ENCODE measurements at places on chromosomes 1 and 21.

- H3K4me1 ChIP-seq = no peaks in the 10 kb centered on the region
- H3K4me3 ChIP-seq = no peak overlapping the region
- H3K36me3 ChIP-seq = no peaks in the 10 kb centered on the region
- peak overlapping the region; percentile 6 for H3K27ac ChIP-seq
- DNase-seq = no peak
These were observed 1.5 kb downstream of the SPATC1L start for GRCh38 chr21:46182548-46183336.

DNA sequence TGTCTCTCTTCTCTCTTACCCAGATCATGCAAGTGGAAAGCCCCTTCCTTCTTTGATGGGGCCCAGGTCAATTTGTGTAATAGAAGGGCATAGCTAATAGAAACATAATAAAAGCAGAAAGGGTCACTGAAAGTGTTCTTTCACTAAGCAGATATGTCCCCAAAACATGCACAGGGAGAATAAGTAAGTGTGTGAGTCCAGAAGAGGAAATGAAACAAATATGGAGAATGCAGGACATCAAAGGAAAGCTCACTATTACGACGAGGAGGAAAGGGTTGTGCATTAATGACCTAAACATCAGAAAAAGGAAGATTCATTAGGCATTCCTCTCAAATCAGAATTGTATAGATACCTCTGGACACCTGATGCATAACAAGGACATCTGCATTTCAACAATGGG, 81.4 kb upstream of the SMYD2 start:
- H3K27ac ChIP-seq = no peak overlapping the region
- H3K36me3 ChIP-seq = no peaks in the 10 kb centered on the region
- H3K4me1 ChIP-seq = no peaks in the 10 kb centered on the region

DNA sequence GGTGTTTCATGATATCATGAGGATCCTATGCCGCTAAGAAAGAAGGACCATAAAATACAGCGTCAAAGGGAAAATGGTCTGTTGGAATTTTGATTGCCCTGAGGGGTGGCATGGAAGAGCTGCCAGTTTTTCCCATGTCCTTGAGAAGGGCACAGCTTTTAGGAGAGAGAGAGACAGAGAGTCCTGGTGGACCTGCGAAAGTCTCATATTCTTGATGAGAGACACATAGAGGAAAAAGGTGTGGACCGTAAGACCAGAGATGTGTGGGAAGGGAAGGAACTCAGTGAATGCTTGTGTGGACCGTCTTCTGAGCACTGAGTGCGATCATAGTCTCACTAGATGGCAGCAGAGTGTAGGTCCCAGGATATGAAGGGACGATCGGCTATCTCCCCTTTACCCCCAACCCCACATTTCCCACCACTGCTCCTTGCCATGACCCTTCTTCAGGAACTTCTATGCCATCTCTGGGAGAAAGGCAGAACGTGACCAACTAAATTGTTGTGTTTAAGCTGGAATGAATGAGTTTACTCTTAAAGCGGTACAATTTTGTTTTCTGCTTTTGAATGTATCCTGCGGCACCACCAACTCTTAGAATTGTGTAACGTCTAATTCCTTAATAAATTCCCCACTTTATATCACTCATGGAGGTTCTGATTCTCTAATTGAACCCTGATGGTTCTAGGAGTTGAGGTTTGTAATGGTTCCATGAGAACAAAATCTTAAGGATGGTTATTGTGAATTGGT, 117.7 kb downstream of the CTH start:
- peak overlapping the region; percentile 49 for H3K27ac ChIP-seq
- DNase-seq = peak; percentile 30
- H3K36me3 ChIP-seq = no peaks in the 10 kb centered on the region

GRCh38 chr1:89753761-89754160, 67.1 kb upstream of the LRRC8D start:
- no peak overlapping the region for H3K4me3 ChIP-seq
- no peaks in the 10 kb centered on the region for H3K4me1 ChIP-seq
- H3K36me3 ChIP-seq = no peaks in the 10 kb centered on the region

DNA sequence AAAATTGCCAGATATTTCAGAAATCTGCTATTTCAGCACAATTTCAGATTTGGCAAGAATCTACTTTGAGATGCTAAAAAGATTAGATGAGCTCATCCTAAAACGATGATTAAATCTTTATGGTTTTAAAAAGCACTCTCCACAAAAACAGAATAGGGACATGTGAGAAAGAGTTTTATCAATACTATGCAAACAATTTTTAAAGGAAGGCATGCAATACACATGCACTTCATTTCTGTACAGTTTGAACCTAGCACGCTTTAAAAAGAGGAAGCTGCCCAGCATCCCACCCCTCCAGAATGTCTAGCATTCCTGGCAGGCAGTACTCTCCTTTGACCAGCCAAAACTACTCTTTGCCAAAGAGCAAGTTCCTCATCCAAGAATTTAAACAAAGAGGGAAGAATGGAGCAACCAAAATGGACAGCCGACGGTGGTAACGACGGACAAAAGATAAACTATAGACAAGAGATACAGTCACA, 1.3 kb downstream of the ARHGAP29 start:
- H3K4me3 ChIP-seq = peak overlapping the region; percentile 56
- H3K36me3 ChIP-seq = no peaks in the 10 kb centered on the region
- H3K27ac ChIP-seq = peak overlapping the region; percentile 72
- H3K4me1 ChIP-seq = no peaks in the 10 kb centered on the region

DNA sequence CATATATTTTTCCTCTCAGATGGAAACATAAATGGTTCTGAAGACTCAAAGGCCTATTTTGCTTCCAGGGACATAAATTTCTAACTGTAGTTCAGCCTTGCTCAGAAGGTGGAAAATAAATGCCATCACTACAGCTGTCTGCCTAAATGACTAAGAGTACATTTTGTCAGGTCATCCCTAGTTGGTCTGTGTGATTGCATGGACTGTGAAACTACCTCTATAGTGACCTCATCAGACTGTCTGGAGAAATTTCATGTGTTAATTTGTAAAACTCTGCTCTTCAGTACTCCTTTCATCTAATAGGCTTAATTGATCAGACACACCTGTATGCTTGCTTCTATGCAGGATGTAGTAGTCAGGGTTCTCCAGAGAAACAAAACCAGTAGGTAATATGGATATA, 886.9 kb downstream of the AMY1C start:
- H3K4me1 ChIP-seq = no peaks in the 10 kb centered on the region
- DNase-seq = no peak
- H3K4me3 ChIP-seq = no peak overlapping the region
- no peaks in the 10 kb centered on the region for H3K27me3 ChIP-seq

DNA sequence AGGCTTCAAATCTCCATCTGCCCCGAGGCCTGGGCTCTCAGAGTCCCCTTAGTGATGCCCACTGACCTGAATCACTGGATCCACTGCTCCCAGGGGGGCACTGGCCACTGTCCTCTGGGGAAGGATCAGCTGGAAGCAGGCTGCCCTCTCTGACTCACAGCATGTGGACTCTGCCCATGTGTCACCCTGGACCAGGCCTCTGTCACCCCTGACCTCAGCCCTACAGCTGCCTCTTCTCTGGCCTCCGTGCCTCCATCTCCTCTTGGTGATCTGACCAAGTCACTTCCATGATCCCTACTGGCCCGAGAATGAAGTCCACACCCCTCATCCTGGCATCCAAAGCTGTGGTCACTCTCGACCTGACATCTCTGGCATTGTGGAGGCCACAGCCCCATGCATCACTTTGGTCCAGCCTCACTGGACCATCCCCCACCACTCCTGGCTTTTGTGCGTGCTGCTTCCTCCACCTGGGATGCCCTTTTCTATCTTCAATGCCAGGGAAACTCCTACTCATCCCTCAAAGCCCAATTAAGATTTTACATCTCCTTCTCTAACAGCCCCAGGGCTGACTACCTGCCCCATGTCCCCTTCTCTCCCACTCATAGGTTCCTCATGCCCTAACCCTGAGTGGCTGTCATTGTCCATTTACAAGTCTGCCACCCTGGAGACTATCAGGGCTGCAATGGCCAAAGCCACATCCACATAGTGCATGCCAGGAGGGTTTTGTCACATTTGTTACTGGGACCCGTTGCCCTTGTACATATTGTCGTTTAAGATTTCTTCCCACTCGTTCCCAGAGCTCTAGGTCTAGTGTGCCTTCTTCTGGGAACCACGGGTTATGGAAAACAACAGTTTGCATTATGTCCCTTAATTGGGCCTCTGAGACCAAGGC, 685.0 kb downstream of the MATN1 start:
- H3K36me3 ChIP-seq = no peaks in the 10 kb centered on the region
- no peaks in the 10 kb centered on the region for H3K27me3 ChIP-seq
- H3K4me3 ChIP-seq = no peak overlapping the region

DNA sequence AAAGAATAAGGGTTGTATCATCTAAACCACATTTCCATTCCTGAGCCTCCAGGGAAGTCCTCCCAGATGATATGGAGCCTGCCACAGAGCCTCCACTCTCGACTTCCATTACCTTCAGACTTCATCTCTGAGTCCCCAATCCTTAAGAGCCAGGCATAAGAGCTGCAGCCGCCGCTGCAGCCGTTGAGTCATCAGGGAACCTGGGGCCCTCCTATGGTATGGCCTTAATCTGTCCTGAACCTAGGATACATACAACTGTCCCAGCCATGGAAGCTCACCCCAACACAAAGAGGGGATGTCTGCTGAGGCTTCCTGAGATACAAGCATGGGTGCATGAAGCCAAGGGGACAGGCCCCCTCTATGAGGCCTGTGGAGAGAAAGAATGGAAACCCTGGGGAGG, 16.3 kb downstream of the TAL1 start:
- H3K4me3 ChIP-seq = no peak overlapping the region
- no peak for DNase-seq
- no peaks in the 10 kb centered on the region for H3K36me3 ChIP-seq
- H3K4me1 ChIP-seq = no peaks in the 10 kb centered on the region
- H3K27me3 ChIP-seq = no peaks in the 10 kb centered on the region
- no peak overlapping the region for H3K27ac ChIP-seq

GRCh38 chr1:156999596-157000320, 45.8 kb downstream of the ARHGEF11 start:
- H3K27me3 ChIP-seq = no peaks in the 10 kb centered on the region
- H3K36me3 ChIP-seq = no peaks in the 10 kb centered on the region
- no peaks in the 10 kb centered on the region for H3K4me1 ChIP-seq
- no peak overlapping the region for H3K4me3 ChIP-seq

DNA sequence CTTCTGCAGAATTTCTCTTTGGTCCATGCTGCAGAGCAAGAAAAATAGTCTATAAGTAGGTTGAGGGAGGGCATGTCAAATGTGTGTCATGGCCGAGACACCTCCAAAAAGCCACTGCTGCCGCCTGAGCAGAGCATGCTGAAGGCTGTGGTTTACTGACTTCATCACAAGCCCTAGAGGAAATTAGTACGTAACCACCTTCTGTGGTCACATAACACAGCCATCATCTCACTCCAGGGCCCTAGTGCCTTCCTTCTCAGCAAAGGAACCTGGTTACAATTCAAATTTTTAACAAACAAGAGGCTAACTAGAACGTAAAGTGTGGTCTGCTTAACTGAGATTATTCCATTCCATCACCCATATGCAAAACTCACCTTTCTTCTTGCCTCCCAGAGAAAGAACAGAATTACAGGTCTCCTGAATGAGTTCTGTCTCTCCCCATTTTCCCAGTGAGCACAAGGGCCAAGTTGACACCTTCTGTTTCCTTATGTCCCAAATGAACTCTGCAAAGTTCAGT, at the start of gene PTPN22:
PTPN22 (minus strand) TSS at position 116 of the 517 bp plus-strand sequence.
- H3K27ac ChIP-seq = no peak within 1 kb of the TSS
- H3K27me3 ChIP-seq = no peaks in the 10 kb centered on the region
- no peak within 1 kb of the TSS for H3K4me3 ChIP-seq
- no peak for DNase-seq
- no peaks in the 10 kb centered on the region for H3K4me1 ChIP-seq

- H3K4me3 ChIP-seq = no peak overlapping the region
- H3K27me3 ChIP-seq = no peaks in the 10 kb centered on the region
- H3K36me3 ChIP-seq = no peaks in the 10 kb centered on the region
- H3K27ac ChIP-seq = no peak overlapping the region
- no peaks in the 10 kb centered on the region for H3K4me1 ChIP-seq
These were observed 132.4 kb downstream of the MAP3K21 start for GRCh38 chr1:233459968-233460367.

- H3K4me3 ChIP-seq = no peak overlapping the region
- DNase-seq = no peak
- no peaks in the 10 kb centered on the region for H3K36me3 ChIP-seq
- no peaks in the 10 kb centered on the region for H3K27me3 ChIP-seq
These were observed 28.2 kb downstream of the LAMC2 start for GRCh38 chr1:183214021-183214970.

- no peaks in the 10 kb centered on the region for H3K36me3 ChIP-seq
- no peak for DNase-seq
- H3K4me1 ChIP-seq = no peaks in the 10 kb centered on the region
These were observed 133.4 kb upstream of the FGGY start for GRCh38 chr1:59163268-59164092.

DNA sequence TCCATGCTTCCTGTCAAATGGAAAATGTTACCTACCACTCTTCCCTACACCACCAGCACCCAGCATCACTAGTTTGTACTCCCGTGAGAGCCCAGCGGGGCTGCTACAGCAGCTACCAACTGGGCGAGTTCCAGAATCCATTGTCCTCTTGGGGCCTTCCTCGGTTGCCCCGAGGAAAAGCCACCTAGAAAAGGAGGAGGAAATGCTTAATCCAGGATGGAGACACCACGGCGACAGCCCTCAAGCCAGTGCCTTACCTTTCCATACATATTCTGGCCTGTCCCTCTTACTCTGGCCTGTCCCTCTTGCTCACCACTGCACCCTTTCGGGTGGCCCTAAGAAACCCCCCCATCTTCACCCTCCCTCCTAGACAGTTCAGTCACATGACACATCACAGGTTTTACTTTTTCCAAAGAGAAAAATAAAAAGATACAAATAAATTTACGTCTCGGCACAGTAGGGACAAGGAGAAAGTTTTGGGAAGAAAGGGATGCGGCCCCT, 478 bp downstream of the RIT1 start:
- peak overlapping the region; percentile 91 for H3K4me3 ChIP-seq
- H3K4me1 ChIP-seq = no peaks in the 10 kb centered on the region
- H3K36me3 ChIP-seq = no peaks in the 10 kb centered on the region
- peak overlapping the region; percentile 95 for H3K27ac ChIP-seq

- no peaks in the 10 kb centered on the region for H3K4me1 ChIP-seq
- no peak for DNase-seq
- no peaks in the 10 kb centered on the region for H3K27me3 ChIP-seq
These were observed 9.6 kb downstream of the VPS26C start for GRCh38 chr21:37257511-37257966.

DNA sequence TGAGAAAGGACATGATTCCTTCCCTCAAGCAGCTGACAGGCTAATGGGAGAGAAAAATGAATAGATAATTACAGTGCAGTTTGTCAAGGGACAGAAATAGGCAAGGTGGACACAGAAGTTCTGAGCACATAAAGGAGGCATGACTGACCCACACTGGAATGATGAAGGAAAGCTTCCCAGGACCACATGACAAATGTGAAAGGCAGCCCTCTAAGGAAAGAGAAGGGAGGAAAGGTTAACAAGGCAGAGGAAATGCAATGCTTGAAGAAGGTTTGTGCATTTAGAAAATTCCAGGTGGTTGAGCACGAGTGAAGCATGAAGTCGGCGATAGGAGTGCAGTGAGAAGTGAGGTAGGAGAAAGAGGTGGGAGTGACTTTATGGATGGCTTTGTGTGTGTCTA, 37.4 kb downstream of the LAMC2 start:
- no peak overlapping the region for H3K4me3 ChIP-seq
- no peaks in the 10 kb centered on the region for H3K36me3 ChIP-seq
- no peak overlapping the region for H3K27ac ChIP-seq
- no peak for DNase-seq
- H3K4me1 ChIP-seq = no peaks in the 10 kb centered on the region
- H3K27me3 ChIP-seq = no peaks in the 10 kb centered on the region

All from uterus (tissue), 4 donors.